ENCODE measurements at places on chromosomes 12 and 14.

GRCh38 chr12:31492599-31493196 is 98.2 kb downstream of the DENND5B start:
- no peak for DNase-seq

DNA sequence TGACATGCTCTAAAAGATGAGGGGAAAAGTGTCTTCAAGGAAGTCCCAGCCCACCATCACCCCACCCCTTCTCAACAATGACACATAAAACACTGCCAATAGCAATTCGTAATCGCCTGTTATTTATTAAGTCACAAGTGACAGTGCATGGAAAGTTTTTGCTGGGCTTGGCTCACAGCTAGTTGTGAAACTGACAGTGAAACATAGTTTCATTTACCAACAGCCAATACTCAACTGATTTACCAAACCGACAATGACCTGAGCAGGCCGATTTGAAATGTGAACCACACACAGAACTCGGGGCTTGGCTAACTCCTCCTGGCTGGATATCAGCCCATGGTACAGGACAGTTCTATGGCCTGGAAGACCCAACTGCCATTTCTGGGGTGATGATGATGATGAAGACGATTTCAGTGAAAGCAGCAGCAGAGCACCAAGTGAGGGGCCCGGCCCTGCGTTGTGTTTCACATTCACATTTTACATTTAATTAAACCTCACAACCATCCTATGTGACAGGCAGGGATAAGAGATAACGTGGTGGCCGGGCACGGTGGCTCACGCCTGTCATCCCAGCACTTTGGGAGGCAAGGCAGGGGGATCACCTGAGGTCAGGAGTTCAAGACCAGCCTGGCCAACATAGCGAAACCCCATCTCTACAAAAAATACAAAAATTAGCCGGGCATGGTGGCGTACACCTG is 42.7 kb downstream of the CAMKK2 start:
- DNase-seq: no peak

DNA sequence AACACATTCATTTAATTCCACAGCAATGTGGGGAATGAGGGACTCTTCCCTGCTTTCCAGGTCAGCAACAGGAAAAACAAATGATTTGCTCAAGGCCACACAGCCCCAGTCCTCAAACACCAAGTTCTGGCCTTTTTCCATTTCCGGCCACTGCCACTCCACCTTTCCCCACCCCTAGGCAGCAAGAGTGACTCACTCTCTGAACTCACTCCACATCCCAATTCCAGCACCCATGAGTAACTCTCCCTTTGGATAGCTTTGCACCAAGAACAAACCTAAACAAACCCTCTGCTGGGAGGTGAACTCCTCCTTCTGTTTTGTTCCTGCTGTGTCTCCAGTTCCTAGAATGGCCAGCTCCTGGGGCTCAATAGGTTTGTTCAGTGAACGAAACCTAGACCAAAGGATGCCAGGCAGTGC is 30.4 kb upstream of the PLEKHG6 start:
- no peak for DNase-seq

DNA sequence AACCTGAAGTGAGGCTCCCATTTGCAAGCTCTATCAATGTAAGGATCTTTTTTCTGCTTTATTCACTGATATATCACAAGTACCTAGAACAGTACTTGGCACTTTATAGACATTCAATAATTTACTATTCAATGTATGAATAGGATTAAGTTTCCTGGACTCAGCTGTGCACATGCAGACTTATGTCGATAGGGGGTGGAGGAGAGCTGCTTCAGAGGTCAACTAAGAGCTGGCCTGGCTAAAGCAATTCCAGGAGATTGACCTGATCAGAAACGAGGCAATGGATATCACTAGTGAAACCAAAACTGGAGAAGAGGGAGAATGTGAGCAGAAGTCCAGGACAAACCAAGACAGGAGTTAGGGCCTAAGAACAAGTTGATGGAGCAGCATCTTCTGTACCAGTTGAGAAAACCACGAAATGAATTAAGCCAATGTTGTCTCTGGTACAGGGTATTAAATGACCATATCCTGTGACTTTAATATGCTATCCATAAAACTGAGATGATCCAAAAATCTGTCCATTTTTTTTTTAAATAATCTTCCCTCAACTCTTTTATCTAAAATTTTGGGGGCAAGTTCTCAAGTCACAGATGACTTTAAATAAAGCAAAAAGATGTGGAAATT is 169.2 kb downstream of the PIK3C2G start:
- no peak for DNase-seq

GRCh38 chr14:90648421-90648820 is 167.8 kb downstream of the TTC7B start:
- DNase-seq: no peak

- no peak for DNase-seq
These were observed 123.9 kb downstream of the TMTC2 start for GRCh38 chr12:82810568-82810967.

DNA sequence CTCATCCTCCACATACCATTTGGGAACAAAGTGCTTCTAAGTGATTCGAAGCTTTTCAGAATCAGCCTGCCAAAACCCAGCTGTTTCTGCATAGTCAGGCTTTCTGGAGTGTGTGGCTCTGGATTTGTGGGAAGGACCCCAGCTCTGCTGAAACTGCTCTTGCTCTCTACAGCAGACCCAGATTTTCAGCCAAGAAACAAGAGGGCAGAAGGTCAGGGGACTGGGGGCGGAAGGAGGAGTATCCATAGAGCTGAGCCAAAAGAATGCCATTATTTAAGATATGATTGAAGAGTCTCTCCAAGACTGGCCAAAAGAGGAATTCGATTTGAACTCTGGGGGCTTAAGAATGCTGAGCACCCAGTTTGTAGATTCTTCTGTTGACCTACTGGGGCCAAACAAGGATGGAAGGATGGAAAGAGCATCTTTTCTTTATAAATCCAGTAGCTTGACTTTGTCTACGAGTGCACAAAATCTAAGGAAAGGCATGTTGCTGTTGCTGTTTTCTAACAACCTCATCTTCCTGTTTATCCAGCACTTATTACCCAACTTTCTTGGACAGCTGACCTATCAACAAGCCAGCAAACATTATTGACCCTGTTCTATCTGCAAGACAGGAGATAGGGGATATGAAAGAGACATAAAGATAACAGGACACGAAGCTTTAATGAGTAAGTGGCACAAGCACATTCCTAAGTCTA is 29.2 kb downstream of the FBLN5 start:
- DNase-seq: no peak

DNA sequence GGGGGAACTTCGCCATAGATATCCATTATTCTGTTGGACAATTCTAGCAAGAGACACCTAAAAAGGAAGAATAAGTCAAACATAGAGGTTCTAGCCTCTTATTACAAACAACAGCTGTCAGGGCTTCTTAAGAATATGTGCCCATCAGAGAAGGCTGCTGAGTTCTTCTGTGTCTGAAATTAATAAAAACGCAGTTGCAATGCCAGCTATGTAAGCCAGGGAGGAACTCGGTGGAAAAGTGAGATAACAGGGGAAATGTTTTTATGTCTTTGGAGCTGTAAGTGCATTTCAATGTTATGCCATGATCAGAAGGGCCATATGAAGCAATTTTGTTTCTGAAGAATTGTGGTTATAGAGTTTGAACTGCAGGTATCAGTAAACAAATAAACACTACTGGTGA is 95.0 kb downstream of the SYT1 start:
- no peak for DNase-seq

DNA sequence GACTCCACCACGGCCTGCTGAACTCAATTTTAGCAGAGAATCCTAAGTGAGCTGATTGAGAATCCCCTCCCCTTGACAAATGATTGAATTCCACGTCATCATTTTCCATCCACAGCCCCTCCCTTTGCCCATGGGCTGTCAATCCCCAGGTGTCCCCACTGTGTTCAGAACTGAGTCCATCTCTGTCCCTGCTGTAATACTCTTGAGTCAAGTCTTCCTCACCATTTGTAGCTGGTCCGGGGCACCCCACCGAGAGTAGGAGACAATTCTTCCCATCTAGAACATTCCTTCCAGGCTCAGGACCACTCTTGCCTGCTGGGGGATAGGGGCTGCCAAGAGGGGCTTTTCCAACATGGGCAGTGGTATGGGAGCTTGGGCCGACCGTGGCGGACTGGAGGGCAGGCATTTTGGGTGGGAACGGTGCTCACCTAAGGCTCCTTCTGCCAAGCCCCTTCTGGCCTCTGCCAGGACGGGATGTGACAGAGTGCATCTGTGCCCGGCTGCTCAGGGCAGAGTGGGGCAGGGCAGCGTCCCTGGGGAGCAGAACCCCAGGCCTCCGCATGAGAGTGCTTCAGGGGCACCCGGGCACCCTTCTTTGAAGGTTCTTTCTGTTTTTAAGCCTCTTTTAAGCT is 218.1 kb upstream of the RTL1 start:
- no peak for DNase-seq

DNA sequence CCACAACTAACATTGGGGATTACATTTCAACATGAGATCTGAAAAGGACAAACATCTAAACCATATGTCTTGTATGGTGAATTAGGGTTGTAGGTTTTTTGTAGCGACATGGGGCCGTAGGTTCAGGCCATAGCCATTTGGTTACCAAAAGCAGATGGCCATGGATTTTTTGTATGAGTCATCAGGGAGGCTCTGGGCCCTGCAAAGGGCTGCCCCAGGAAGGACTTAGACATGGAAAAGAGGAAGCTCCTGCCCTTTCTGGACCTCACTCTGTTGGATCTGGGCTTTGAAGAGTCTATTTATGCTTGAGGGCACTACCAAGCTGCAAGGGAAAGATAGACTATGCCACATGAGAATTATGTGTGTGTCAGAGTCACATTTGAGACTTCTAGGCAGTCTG is 89.3 kb upstream of the DHRS4 start:
- DNase-seq: no peak

GRCh38 chr12:68786929-68787328 is 21.0 kb upstream of the MDM2 start:
- DNase-seq: no peak

DNA sequence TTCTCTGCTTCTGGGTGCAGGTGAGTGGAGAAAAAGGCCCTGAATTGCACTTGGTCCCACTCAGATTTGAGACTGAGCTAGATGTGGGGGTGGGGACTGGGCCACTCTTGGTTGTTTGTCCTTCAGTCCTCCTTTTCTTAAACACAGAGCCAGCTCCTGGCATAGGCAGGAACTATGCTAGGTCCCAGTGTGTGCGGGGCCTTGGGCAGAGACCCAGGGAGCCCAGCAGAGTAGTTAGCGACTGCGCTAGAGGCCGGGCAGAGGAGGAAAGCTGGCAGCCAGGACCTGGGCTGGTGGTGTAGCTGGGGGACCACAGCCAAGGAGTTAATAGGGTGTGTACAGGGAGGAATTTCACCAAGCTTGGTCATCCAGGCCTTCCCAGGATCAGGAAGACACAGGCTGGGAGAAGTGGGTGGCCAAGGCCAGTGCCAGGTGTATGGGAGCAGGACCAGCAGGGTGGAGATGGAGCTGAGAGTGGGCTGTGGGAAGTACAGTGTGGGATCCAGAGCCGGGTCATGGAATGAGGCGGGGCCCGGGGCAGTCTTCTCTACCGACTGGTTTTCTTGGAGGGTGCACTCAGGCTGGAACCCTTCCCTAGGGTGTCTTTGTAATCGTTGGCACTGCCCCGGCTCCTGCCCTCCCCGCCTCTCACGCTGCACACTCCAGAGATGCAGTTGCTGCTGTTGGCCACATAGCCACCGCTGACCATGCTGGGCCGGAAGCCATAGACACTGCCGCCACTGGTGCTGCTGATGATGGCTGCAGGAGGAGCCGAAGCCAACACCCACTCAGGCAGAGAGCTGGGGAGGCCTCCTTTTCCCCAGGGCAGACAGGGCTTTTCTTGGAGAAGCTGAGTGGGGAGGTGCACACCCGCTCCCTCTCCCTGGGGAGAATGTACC is 8.7 kb downstream of the KRT71 start:
- no peak for DNase-seq

DNA sequence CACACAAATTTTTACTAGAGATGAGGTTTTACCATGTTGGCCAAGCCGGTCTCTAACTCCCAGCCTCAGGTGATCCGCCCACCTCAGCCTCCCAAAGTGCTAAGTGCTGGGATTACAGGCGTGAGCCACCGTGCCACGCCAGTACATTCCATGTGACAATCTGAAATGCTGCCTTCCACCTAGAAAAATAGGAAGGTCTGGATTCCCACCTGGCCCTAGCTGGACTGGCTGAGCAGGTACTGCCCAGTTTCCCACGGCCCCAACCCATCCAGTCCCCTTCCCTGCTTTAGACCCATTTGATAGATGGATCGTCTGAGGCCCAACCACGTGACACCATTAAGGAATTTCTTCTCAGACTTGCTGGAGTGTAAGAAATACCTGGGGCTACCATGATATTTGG is 55.4 kb downstream of the KDM2B start:
- DNase-seq: no peak

- DNase-seq: no peak
These were observed 6.0 kb downstream of the BICDL1 start for GRCh38 chr12:119994892-119995658.

DNA sequence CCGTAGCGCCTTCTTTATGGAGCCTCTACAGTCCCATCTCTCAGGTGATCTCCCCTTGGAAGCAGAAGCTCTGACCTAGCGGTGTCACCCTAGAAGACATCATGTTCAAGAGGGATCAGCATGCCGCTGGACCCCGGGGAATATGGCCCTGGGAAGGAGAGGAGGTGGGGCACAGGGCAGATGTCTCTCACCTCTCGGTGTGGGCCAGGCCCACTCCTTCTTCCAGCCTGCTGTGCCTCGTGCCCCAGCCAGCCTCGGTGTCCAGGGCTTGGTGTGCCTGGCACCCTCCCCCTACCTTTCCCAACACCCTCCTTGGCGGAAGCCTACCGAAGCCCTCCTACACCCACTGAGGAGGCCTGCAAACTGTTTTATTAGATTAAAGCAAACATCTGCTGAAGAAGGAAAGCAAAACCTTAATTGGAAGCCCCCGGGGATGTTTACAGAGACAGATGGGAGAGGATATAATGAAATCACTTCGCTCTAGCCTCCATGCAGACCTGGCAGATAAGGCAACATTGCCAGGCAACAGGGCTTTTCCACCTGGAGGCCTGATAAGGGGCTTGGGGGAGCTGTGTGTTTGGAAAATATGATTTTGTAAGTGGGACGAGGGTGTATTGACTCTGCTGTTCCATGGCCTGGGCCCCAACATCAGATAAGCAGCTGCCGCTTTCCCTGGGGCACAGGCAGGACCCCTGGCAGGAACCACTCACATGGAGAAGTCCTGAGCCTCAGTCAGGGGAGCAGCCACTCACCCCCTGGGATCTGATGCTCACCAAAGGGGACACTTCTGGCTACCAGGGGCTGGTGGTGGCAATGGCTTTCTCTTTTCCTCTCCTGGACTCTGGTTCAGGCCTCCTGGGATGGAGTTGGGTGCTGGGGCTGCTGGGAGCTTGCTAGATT is 5.7 kb upstream of the CHGA start:
- no peak for DNase-seq

DNA sequence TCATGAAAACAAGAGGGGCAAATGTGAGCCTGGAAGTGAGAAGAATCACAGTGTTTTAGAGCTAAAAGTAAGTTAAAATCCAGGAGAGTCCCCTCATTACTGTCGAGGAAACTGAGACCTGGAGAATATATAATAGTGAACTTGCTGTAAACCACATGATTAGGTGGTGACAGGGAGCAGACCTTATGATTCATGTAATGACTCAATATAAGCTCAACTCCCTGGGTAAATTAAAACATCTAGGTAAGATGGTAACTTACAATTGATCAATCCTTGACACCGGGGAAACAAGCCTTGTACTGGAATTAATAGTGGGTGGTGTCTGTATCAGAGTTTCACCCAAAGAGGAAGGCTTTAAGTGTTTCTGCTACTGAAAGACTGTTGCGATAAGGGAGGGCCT is 269.3 kb downstream of the SNAPC1 start:
- no peak for DNase-seq

All from activated gamma-delta T cell treated with Interleukin-2 at 50 U/mL for 16 hours (primary cell).